Thyroid gland (tissue), 4 donors: ENCODE measurements at places on chromosomes 5 and 9. TPM values are rescaled to one million over a fixed set of nuclear protein-coding genes. Genes with fewer than 3 reads are reported as not detected.

Gene SPINK7
- not detected for total RNA-seq

Gene KCNT1
- total RNA-seq, result not detected

Gene CCNO
- total RNA-seq, result 9.7 TPM

Gene MARCHF11
- not detected for total RNA-seq

Gene DRD1
- not detected for total RNA-seq

Gene QRFP
- total RNA-seq, result not detected

Gene UGCG
- total RNA-seq, result 12.5 TPM

Gene FCN2
- not detected for total RNA-seq

Gene SPINK4
- not detected for total RNA-seq

GRCh38 chr9:95509851-95510708, 6.7 kb downstream of the PTCH1 start:
- H3K36me3 ChIP-seq, result no peaks in the 10 kb centered on the region
- peak overlapping the region; percentile 87 for H3K4me3 ChIP-seq
- no peaks in the 10 kb centered on the region for H3K27me3 ChIP-seq
- peak overlapping the region; percentile 94 for H3K27ac ChIP-seq
- peaks cover 10% of the 10 kb centered on the region for H3K4me1 ChIP-seq

- no peaks in the 10 kb centered on the region for H3K36me3 ChIP-seq
- H3K27ac ChIP-seq, result no peak within 1 kb of the TSS
- no peak for DNase-seq
- H3K4me3 ChIP-seq, result no peak within 1 kb of the TSS
- H3K27me3 ChIP-seq, result no peaks in the 10 kb centered on the region
Observed at GRCh38 chr9:69014013-69014412, at the start of gene PRKACG. Gene PRKACG, minus strand, starts transcription at chr9:69014113. Its CDS starts 21 bp downstream, at chr9:69014092.

- no peaks in the 10 kb centered on the region for H3K36me3 ChIP-seq
- no peak overlapping the region for H3K4me3 ChIP-seq
- H3K27me3 ChIP-seq, result no peaks in the 10 kb centered on the region
- H3K27ac ChIP-seq, result no peak overlapping the region
- H3K4me1 ChIP-seq, result no peaks in the 10 kb centered on the region
Observed at GRCh38 chr9:101902051-101902450, 163.6 kb upstream of the GRIN3A start.

DNA sequence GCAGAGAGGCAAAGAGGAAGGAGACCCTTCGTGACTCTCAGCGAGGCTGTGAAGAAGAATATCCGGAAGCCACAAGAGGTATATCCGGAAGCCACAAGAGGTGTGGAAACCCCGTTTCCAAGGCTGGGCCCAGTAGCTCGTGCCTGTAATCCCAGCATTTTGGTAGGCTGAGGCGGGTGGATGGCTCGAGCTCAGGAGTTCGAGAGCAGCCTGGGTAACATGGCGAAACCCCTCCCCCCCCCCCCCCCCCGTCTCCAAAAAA, 612 bp upstream of the BBLN start:
- H3K4me3 ChIP-seq, result peak overlapping the region; percentile 44
- H3K27me3 ChIP-seq, result no peaks in the 10 kb centered on the region
- H3K27ac ChIP-seq, result peak overlapping the region; percentile 53

GRCh38 chr5:85602843-85603242, 1014.9 kb upstream of the COX7C start:
- H3K36me3 ChIP-seq, result no peaks in the 10 kb centered on the region
- no peaks in the 10 kb centered on the region for H3K27me3 ChIP-seq
- H3K27ac ChIP-seq, result no peak overlapping the region
- DNase-seq, result no peak

GRCh38 chr9:26413611-26414010, 479.0 kb downstream of the CAAP1 start:
- H3K27ac ChIP-seq, result no peak overlapping the region
- no peak overlapping the region for H3K4me3 ChIP-seq
- no peaks in the 10 kb centered on the region for H3K4me1 ChIP-seq
- no peaks in the 10 kb centered on the region for H3K27me3 ChIP-seq
- no peaks in the 10 kb centered on the region for H3K36me3 ChIP-seq
- no peak for DNase-seq

GRCh38 chr9:81898851-81899250, 29.4 kb upstream of the SPATA31D4 start:
- H3K27ac ChIP-seq, result no peak overlapping the region
- DNase-seq, result no peak
- no peak overlapping the region for H3K4me3 ChIP-seq
- H3K27me3 ChIP-seq, result no peaks in the 10 kb centered on the region
- no peaks in the 10 kb centered on the region for H3K36me3 ChIP-seq
- no peaks in the 10 kb centered on the region for H3K4me1 ChIP-seq

DNA sequence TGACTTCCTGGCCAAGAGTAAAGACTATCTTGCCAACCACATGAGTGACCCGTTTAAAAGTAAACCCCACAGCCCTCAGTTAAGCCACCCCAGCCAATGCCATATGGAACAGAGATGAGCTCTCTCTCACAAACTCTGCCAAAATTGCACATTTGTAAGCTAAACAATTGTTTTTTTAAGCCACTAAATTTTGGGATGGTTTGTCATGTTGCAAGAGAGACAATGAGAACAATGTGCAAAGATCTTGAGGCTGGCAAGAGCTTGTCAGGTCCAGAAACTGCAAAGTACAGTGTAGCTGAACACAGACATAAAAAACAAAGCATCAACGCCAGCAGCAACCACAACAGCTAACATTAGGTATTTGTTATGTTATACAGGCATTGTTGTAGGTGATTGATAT, 27.8 kb downstream of the HOMER1 start:
- no peak for DNase-seq
- no peaks in the 10 kb centered on the region for H3K36me3 ChIP-seq
- peaks cover 23% of the 10 kb centered on the region for H3K4me1 ChIP-seq
- H3K27me3 ChIP-seq, result no peaks in the 10 kb centered on the region
- H3K27ac ChIP-seq, result no peak overlapping the region

GRCh38 chr9:98002808-98003207, 19.7 kb downstream of the ANP32B start:
- no peaks in the 10 kb centered on the region for H3K27me3 ChIP-seq
- peaks cover 26% of the 10 kb centered on the region for H3K36me3 ChIP-seq
- peaks cover 17% of the 10 kb centered on the region for H3K4me1 ChIP-seq
- H3K4me3 ChIP-seq, result no peak overlapping the region
- H3K27ac ChIP-seq, result peak overlapping the region; percentile 10

- no peaks in the 10 kb centered on the region for H3K36me3 ChIP-seq
- H3K4me3 ChIP-seq, result no peak overlapping the region
Observed at GRCh38 chr5:3592298-3592697, 3.3 kb upstream of the IRX1 start.

DNA sequence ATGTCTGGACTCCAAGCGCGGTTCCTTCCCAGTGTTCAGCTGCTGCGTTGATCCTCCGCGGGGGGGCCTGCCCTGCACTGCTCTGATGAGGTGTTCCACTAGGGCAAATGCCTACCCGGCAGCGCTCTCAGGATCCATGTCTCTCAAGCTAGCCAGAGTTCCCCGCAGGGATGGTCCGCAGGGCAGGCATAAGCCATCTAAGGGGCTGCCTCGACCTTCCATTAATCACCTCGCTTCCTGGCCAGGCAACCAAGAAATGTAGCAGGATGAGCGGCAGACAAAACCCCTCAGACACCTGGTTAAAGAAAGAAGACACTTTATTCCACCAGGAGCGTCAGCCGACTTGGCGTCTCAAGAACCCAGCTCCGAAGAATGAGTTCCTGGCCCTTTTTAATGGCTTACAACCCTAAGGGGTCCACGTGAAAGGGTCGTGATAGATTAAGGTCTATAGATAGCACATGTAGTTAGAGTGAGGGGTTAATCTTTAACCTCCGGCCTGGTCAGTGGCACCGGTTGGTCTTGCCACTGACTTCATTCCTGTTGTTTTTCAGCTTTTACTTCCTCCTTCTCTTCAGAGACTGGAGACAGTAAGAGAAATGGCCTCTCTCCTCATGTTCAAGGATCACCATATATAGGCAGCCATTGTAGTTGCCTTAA, 47.2 kb upstream of the COX7C start:
- no peak overlapping the region for H3K4me3 ChIP-seq
- H3K36me3 ChIP-seq, result no peaks in the 10 kb centered on the region
- no peak for DNase-seq
- H3K4me1 ChIP-seq, result no peaks in the 10 kb centered on the region

DNA sequence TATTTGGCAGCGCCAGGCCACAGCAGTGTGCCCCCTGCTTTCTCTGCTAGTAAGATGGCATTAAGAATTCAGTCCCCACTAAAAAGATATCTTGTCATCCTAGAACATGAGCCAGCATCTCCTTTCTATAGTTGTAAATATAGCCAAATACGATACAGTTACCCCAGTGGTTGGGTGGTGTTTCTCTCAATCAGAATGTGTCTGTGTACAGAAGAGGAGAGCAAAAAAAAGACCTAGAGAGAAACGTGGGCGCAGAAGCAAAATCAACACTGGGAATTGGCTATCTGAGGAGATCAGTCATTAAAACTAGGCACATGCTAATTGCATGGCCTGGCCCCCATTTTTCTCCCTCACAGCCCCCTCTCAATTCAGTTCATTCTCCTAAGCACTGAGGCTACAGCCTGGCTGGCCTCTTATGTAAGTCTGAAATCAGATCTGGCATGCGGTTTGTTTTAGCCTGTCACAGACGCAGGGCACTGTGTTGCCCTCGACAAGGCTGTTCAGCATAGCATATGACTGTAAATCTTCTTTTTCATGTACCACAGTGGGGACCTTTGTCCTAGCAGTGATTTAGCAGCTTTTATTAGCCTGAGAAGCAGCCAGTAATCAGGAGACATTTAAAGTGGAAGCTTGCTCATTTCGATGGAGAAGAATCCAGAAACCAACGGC, 57.8 kb downstream of the RORB start:
- H3K4me3 ChIP-seq, result no peak overlapping the region
- no peaks in the 10 kb centered on the region for H3K27me3 ChIP-seq
- no peaks in the 10 kb centered on the region for H3K4me1 ChIP-seq
- H3K36me3 ChIP-seq, result no peaks in the 10 kb centered on the region

DNA sequence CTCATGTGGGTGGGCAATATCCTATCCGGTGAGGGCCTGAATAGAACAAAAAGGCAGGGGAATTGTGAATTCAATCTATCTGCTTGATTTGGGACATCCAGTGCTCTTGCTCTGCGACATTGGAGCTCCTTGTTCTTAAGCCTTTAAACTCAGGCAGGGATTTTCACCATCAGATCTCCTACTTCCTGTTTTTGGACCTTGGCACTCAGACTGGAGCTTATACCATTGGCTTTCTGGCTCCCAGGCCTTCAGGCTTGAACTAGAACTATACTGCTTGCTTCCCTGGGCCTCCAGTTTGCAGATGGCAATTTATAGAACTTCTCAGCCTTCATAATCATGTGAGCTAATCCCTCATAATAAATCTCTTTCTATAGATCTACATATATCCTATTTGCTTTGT, 134.3 kb upstream of the CLINT1 start:
- no peak overlapping the region for H3K27ac ChIP-seq
- no peak overlapping the region for H3K4me3 ChIP-seq
- H3K4me1 ChIP-seq, result no peaks in the 10 kb centered on the region
- H3K27me3 ChIP-seq, result no peaks in the 10 kb centered on the region
- no peak for DNase-seq
- no peaks in the 10 kb centered on the region for H3K36me3 ChIP-seq

GRCh38 chr9:99038484-99038820, 66.5 kb upstream of the TGFBR1 start:
- H3K36me3 ChIP-seq, result no peaks in the 10 kb centered on the region
- no peaks in the 10 kb centered on the region for H3K4me1 ChIP-seq
- DNase-seq, result no peak
- H3K27ac ChIP-seq, result no peak overlapping the region
- no peaks in the 10 kb centered on the region for H3K27me3 ChIP-seq
- no peak overlapping the region for H3K4me3 ChIP-seq

DNA sequence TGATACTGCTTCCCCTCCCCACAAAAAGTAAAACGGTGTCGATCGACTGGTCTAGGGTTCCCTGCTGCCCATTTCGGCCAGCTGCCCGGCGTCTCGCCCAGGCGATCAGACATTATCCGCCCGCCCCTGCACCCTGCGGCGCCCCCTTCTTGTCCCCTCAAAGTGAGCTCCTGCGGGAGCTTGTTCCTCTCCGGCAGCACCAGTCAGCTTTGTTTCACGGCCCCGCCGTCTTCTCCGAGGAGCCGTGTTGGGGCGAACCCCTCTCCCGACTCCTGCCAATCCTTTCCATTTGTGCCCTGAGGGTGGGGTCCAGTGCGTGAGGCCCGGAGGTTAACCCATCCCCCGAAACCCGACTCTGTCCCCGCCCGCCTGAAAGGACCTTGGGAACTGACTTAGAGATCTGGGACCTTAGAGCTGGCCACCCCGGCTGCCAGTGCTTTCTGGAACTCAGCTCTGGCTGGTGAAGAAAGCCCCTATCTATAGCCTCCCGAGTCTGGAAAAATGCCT, 518 bp downstream of the UBE2B start:
- peak overlapping the region; percentile 96 for H3K4me3 ChIP-seq
- peaks cover 10% of the 10 kb centered on the region for H3K4me1 ChIP-seq
- no peaks in the 10 kb centered on the region for H3K27me3 ChIP-seq
- peak; percentile 63 for DNase-seq
- peak overlapping the region; percentile 94 for H3K27ac ChIP-seq

GRCh38 chr5:88833371-88834130, 49.4 kb downstream of the MEF2C start:
- H3K27me3 ChIP-seq, result no peaks in the 10 kb centered on the region
- H3K27ac ChIP-seq, result peak overlapping the region; percentile 59
- DNase-seq, result peak; percentile 17

GRCh38 chr9:127723444-127723843, 7.6 kb downstream of the TTC16 start:
- peak; percentile 72 for DNase-seq
- H3K27me3 ChIP-seq, result no peaks in the 10 kb centered on the region
- peaks cover 19% of the 10 kb centered on the region for H3K4me1 ChIP-seq
- no peaks in the 10 kb centered on the region for H3K36me3 ChIP-seq
- peak overlapping the region; percentile 65 for H3K27ac ChIP-seq

- H3K36me3 ChIP-seq, result no peaks in the 10 kb centered on the region
- no peak overlapping the region for H3K4me3 ChIP-seq
- no peak for DNase-seq
Observed at GRCh38 chr5:78731884-78732283, 83.3 kb upstream of the LHFPL2 start.

DNA sequence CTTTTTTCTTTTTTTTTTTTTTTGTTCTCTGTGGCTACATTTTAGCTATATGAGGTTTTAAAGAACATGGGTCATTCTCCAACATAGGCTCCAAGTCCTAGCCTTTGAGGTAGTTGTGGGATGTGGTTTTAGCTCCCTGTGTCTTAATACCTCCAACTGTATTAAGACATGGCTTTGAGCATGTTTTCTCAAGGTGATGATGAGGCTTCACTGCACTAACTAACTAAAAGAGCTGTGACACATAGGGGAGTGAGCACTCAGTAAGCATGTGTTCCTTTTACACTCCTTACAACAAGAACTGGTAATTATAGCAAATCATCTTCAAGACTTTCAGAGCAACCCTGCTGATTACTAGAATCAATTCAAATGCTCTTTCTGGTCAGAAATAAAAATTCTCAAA, 333.6 kb upstream of the CCNH start:
- no peak overlapping the region for H3K27ac ChIP-seq
- H3K4me3 ChIP-seq, result no peak overlapping the region
- no peak for DNase-seq
- H3K36me3 ChIP-seq, result no peaks in the 10 kb centered on the region
- no peaks in the 10 kb centered on the region for H3K4me1 ChIP-seq

- H3K4me1 ChIP-seq, result peaks cover 6% of the 10 kb centered on the region
- DNase-seq, result peak; percentile 70
- H3K27me3 ChIP-seq, result no peaks in the 10 kb centered on the region
Observed at GRCh38 chr9:95157481-95158151, 159.9 kb downstream of the FANCC start.
